ENCODE measurements at places on chromosomes 4 and X.

DNA sequence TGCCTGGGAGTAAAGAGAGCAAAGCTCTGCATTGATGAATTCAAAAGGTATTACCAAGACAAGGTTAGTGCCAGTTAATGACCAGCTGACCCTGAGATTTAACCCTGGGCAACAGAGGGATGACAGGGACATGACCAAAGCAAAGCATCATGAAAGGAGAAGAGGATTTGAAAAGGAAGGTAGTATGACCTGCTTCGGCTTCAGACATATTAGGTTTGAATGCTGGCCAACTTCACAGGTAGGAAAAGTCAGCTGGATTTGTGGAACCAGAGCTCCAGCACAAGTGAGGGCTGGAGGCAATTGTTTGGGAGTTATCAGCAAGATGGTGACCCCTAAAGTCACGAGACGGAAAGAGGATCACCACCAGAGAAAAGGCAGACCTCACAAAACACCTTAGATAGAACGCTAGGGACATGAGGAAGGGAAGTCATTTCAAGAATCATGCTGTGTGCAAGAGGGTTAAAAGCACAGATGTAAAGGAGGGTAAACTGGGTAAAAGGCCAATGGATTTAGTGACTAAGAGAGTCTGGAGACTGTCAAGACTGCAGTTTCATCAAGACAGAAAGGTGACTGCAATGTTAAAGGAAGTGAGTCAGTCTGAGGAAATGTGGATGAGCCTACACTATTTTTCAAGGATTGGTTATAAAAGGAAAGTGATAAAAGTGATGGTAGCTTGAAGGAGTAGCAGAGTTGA, 45.6 kb downstream of the SH3RF1 start:
- DNase-seq = no peak

DNA sequence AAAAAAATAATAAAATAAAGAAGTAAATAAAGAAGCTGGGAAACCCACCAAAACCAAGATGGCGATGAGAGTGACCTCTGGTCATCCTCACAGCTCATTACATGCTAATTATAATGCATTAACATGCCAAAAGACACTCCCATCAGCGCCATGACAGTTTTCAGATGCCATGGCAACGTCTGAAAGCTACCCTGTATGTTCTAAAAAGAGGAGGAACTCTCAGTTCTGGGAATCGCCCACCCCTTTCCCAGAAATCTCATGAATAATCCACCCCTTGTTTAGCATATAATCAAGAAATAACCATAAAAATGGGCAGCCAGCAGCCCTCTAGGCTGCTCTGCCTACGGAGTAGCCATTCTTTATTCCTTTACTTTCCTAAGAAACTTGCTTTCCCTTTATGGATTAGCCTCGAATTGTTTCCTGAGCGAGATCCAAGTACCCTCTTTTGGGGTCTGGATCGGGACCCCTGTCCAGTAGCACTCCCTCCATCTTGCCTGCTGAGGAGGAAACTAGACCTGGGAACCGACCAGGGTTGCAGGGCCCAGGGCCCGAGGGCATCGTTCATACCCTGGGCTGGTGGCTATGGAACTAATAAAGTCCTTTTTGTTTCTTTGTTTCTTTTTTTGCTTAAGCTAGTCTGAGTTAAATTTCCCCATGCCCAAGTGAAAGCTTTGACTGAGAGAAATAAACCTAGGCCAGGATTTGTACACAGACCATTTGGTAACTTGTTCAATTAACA, 30.9 kb downstream of the HTT-AS start:
- DNase-seq = no peak

GRCh38 chr4:3638080-3638795, 106.0 kb upstream of the LRPAP1 start:
- no peak for DNase-seq

DNA sequence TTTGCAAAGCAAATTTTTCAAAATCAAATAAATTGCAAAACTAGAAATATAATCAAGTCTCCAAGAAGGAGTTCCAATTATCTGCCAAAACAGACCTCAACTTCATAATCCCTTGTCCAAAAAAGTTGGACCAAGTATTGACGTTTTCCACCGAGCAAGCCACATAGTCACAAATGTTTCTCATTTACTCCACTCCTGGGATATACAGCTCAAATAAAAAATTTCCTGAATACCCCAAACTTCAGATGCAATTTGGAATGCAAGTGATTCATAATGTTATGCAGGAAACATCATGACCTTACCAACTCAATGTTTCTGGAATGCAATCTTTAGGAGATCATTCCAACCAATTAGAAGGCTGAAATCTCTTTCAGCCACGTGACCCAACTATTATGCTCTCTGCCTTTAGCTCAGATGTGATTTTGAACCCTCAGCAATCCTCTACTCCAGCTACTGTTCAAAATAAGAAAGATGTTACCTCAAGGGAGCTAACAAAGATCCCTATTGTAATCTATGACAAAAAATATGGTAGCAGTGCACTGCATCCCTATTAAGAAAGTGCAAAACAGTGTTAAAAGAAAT, 72.4 kb downstream of the PRDM5 start:
- DNase-seq = no peak

DNA sequence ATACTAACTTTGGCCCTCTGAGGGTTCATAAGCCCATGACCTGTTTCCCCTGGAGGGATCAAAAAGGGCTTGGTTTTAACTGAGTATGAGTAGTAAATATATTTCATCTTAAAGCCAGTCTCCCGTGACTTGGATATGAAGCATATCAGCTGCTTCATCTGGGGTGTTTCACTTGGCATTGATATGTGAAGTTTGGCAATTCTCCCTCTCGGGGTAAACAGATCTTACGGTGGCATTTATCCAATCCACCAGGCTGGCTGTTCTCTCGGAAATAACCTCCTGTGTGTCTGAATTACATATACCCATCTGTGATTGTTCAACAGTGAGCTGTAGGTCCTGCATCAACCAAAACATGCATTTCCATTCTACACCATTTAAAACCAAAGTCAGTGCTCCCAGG, 130.7 kb downstream of the ADAM29 start:
- no peak for DNase-seq

DNA sequence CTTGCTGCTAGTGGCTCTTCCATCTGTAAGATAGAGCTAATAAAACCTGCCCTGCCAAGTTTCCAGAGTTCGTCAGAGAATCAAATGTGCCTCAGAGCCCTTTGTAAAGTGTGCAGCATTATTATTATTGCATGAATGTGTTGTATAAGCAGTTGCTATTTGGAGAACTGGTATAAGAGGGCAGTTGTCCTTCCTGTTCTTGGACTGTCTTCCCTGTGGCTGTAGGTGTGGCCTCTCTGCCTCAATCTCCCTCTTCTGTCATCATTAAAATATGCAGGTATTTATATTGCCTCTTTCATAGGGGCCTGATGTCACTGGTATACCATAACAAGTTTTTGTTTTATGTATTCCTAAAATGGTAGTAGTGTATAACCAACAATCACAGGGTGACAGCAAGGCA, 3.8 kb downstream of the MTM1 start:
- DNase-seq = no peak
